ENCODE measurements at places on chromosomes 5 and 9.

DNA sequence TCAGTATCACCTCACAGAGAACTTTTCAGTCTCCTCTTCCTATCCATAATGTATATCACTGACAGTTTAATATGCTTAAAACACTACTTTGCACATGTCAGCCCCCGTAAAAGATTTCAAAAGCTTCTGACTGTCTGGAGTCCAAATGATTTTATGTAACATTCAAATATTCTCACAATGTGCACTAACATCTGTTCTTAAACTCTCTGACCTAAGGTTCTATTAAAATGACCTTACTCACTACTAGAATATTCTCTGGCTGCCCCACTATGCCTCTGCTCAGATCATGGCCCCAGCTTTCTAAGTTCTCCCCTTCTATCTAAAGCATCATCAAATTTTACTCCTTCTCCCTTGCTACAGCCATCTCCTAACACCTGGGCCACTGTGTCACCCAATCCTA, 52.5 kb downstream of the AP3B1 start:
- no peak for DNase-seq

- no peak for DNase-seq
Measured at GRCh38 chr9:130867556-130867955, 29.1 kb downstream of the QRFP start.

DNA sequence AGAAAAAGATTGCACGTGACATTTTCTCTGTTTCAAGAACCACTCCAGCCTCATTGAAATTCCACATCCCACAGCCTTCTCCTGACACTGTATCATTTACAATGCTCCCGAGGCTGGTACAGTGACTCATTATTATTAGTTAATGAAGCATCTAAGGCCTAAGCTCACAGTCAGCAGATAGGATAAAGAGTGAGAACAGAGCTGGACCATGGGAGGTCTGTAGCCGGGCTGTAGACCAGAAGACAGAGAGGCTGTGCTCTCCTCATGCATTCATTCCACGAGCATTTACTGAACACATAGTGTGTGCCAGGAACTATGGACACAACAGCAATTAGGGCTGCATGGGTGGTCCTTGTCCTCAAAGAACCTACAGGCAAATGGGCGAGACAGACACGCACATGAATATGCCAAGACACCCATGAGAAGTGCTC, 47.3 kb upstream of the GALNT10 start:
- no peak for DNase-seq

DNA sequence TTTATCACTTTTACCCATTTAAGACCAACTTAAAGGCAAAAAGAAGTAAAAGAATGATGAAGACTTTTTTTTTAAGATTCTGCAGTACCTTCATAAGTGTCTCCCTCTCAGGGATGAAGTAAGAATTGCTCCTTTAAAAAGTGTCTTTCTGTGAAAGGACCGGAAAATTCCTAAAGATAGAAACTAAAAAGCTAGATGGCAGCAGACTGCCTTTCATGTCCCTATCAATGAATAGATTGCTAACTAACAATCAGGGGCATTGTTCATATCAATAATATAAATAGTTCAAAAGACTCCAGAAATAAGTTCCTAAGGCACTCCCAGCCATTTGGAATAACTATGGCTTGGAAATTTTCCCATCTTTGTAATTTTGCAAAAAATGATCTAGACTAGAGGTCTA, 558.0 kb downstream of the PDE4D start:
- no peak for DNase-seq

- no peak for DNase-seq
Measured at GRCh38 chr5:14506140-14506538, 75.5 kb upstream of the OTULINL start.

GRCh38 chr9:134222018-134222573, 57.7 kb upstream of the RNU6ATAC start:
- DNase-seq = no peak

GRCh38 chr5:92887254-92887653, 693.8 kb downstream of the NR2F1-AS1 start:
- no peak for DNase-seq

DNA sequence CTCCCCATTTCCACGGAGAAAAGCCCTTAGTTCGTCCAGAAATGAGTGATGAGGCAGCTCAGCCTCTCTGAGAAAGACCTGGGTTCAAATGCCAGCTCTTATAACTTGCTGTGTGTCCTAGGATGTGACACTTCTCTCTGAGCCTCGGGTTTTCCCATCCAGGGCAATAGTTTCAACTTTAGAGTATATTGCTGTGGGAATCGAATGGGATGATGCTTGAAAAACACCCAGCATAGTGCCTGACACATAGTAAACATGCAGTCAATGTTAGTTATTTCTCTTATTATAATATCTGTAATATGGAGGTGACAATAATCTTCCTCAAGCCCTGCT, 430 bp upstream of the MAPKAP1 start:
- DNase-seq = no peak

GRCh38 chr5:168793841-168794837, 215.0 kb upstream of the PANK3 start:
- no peak for DNase-seq

GRCh38 chr5:126998201-126998631, 32.1 kb downstream of the MARCHF3 start:
- no peak for DNase-seq

DNA sequence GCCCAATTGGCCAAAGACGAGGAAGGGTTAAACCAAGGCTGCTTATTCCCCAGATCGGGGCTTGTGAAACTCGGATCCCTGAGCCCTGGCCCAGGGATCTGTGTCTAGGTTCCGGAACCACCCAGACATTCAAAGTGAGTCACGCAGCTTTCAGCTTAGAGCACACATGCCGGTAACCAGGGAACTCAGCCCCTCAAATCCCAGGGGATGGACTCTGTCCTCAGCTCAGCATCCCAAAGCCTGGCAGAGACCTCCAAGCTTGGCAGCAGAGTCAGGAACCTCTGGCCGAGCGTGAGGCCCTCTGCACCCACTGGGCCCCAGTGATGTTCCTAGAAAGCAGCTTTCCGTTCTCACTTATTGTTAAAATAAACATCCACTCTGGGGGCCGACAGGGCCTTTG, 5.1 kb downstream of the PNPLA7 start:
- DNase-seq = no peak

All from activated T-helper 1 cell treated with anti-CD3 and anti-CD28 coated beads, Interleukin-2, amount 50 U/mL, for 16 hours (primary cell).